ENCODE measurements at places on chromosomes 12 and 14.

- no peak for DNase-seq
These were observed 79.9 kb downstream of the ARF6 start for GRCh38 chr14:49972823-49973222.

DNA sequence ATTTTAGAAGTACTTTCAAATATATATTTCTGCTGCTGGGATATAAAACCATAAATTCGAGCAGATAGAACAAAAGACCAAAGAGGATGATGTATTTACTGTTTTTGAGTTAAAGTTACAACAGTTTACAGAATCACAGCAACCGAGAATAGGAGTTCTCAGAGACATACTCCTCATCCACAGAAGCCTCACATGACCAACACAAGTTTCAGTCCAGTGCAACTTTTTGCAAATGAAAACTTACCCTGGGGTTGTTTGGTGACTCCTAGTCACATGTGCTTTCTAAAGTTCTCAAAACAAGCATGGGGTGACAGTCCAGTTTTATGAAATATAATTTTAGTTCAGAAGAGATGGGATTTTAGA is 117.1 kb downstream of the PRKCH start:
- DNase-seq, result no peak

- no peak for DNase-seq
These were observed 58.8 kb downstream of the CCER1 start for GRCh38 chr12:90896164-90896563.

DNA sequence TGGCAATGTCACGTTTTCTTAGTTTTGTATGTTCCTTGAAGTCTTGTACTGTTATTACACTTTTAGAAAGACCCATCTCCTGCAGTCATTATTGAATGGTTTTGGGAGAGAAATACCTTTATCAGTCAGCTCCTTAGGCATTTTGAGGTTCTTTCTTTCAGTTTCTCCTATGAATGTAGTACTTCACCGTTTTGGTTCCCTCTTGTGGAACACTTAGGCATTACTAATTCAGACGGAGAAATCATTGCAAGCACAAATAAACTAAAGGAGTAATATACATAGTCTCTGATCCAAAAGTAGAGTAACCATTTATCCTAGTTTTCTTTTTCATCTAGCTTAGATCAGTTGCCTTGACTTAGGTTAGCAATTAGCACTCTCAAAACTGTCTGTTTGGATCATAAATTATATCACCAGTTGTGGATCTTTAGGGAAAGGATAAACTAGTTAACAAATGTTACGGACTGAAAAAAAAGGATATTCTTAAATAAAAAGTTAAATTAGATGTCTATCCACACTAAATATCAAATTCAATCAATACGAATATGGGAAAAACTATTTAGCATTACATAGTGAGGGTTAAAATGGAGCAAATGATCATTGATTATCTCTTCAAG is 1538.3 kb upstream of the SEL1L start:
- no peak for DNase-seq

- no peak for DNase-seq
These were observed 7.4 kb upstream of the HSPB8 start for GRCh38 chr12:119171291-119171690.

DNA sequence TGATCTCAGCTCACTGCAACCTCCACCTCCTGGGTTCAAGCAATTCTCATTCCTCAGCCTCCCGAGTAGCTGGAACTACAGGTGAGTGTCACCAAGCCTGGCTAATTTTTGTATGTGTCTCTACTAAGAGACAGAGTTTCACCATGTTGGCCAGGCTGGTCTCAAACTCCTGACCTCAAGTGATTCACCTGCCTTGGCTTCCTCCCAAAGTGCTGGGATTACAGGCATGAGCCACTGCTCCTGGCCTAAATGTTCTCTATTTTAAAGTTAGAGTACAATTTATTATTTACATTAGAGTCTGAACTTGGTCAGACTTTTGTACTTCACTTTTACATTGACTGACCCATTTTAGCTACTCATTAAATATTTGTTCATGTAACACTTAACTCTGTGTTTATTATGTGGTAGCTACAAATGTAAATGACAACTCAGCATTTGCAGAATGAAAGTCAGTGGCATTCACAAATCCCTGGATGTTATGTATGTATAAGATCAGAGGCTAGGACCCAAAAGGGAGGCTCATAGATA is 409.6 kb downstream of the APAF1 start:
- DNase-seq, result no peak

- no peak for DNase-seq
These were observed 285.0 kb upstream of the RGS6 start for GRCh38 chr14:71647086-71647784.

GRCh38 chr12:52274521-52275120 is at the start of gene KRT86:
TSS of gene KRT86 (plus strand) at chr12:52274645. CDS start at chr12:52301917, 27,272 bp downstream.
- DNase-seq, result no peak

GRCh38 chr12:96183734-96184370 is 10.3 kb upstream of the ELK3 start:
- DNase-seq, result no peak

DNA sequence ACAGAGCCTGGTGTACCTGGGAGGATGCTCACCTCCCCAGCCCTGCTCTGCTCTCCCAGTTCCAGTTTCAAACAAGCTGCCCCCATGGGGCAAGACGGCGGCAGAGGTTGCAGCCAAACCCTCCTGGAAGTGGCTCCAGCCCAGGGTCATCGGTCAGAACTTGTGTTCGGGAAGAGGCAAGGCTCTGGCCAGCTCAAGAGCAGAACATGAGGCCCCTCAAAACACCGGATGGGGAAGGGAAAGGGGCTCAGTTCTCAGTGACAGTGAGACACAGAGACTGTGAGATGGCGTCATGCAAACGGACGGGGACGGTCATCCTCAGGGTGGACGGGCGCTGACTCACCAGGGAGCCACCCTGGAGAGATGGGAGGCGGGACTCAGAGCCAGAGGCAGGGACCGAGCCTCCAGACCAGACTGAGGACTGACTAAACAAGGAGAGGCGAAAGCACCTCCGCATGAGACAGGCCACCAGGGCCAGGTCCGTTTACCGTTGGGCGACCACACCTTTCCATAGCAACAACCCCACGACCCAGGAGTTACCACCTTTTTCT is 63.9 kb upstream of the GALNT9 start:
- no peak for DNase-seq

GRCh38 chr12:73383584-73384222 is 1111.5 kb downstream of the TRHDE start:
- no peak for DNase-seq

DNA sequence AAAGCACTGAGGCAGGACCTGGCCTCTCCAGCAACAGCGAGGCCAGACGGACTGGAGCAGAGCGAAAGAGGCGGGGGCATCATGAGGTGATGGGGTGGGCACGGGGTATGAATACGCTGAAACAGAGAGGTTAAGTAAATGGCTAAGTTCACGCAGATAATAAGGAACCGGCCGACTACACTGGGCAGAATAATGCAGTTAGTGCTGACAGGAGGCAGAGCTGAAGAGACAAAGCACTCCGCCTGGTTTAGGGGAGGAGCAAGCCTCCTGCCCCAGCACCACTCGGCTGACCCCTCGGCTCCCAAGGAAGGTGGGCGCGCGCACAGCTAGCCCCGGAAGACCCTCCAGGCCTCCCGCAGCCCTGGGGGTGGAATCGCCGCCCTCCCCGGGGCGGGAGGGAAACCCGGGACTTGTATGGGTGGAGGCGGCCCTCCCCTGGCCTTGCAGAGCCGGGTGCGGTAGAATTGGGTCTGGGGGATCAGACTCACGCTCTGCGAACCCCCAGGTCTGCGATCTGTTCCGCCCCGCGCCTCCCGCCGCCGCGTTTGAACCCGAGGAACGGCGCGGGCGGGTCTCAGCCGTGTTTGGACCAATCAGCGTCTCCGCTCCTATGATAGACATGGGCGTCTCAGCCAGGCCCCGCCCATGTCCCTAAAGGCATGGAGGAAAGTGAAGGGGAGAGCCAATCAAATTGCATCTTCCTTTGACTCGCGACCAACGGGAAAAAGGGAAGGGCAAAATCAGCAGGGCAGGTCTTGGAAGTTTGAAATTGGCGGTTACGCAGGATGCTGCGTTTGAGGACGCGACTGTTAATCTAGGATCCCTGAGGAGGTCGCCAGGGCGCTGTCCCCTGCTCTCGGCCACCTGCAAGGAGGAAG is at the start of gene CIT:
Gene CIT, minus strand, starts transcription at position 560 of the 878 bp plus-strand sequence. CDS start 1,152 bp downstream, outside the sequence.
- DNase-seq, result peak; percentile 90

DNA sequence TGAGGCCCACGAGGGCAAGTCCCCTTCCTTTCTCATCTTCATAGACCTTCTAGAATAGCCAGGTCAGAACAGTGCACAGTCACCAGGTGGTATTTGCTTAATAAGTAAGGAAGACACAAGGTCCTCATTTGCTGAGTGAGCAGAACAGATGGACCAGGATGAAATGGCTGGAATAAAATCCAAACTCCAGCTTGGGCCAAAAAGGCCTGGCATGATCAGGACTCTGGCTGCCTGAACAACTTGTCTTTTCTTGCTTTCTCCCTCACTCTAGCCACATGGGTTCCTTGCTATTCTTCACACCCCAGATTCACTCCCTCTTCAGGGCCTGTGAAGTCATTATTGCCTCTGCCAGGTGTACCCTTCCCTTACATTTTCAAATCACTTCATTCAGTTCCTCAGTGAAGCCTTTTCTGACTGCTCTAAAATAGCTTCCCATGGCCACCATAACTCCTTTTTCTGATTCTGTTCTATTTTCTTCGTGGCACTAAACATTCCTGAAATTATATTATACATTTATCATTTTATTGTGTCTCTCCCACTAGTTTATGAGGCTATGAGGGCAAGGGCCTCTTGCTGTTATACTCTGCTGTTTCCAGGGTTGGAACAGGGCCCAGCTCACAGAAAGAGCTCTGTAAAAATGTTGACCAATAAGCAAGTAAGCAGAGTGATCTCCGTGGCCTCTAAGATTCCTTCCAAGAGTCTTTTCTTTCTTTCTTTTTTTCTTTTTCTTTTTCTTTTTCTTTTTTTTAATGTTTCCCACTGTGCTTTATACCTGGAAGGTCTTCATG is 150.8 kb downstream of the TTC8 start:
- no peak for DNase-seq

All from putamen (tissue), 1 donor.